ENCODE measurements at places on chromosomes 7 and 10.
A peak's percentile ranks its signal among the peaks of the same experiment; 100 is the strongest.

GRCh38 chr7:8592167-8592566 is 158.8 kb downstream of the NXPH1 start:
- no peak for DNase-seq

DNA sequence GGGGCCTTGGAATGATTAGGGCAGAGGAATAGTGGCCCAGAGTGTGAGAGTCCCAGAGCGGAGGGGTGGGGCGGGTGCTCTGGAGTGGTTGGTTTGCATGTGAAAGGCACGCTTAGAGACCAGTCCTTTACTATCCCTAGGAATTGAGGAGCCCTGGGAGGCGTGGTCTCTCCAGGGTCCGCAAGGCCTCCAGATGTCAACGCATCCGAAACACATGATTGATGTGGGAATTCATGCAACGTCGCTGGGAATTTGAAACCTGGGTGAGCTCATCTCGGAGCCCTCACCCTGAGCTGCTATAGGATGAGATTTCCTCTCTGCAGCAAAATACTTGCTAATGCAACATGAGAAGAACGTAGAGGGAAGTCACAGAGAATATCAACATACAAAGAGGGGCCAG is 51.2 kb downstream of the NPTX2 start:
- DNase-seq = no peak

GRCh38 chr7:1387261-1387660 is 72.0 kb downstream of the MICALL2 start:
- DNase-seq = no peak

DNA sequence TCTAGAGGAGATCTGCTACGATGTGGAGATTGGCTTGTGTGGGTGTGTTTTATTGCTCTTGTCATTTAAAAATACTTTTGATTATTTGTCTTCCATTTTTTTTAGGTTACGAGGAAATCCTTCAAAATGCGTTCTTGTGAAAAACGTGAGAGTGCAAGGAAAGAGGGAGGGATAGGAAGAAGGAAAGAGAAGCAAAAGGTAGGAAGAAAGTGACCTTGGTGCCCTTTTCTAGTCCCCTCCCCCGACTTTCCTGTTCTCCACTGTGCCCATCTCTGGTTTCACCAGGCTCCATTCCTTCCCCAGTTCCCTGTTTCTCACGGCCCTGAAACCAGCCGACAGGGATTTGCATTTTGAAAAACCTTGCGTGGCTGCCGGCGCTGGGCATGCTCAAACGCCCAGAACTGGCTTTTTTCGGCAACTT is 506 bp upstream of the GNAI1 start:
- no peak for DNase-seq

GRCh38 chr10:95415621-95416031 is 124.8 kb upstream of the PDLIM1 start:
- DNase-seq = no peak

- no peak for DNase-seq
Measured at GRCh38 chr10:50992972-50993766, 81.1 kb upstream of the PRKG1 start.

GRCh38 chr10:35696392-35697287 is 54.5 kb upstream of the FZD8 start:
- DNase-seq = no peak

- DNase-seq = peak; percentile 79
Measured at GRCh38 chr7:27210441-27211083, 10.7 kb upstream of the HOXA13 start.

DNA sequence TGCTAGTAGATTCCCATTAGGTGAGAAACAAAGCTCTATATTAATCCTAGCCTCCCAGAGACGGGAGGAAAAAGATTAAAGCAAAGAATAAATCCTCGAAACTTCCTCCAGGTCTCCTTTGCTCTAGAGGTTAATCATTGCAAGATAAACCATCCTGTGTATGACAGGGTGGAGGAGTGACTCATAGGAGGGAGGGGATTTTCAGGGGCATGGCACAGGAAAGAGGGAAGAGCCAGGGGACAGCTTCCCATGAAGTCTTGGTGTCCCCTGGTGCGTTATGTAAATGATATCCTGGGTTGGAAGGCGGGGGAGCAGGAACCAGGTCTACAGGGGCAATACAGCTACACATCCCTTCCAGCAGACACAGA is 780 bp downstream of the CYP3A5 start:
- no peak for DNase-seq

DNA sequence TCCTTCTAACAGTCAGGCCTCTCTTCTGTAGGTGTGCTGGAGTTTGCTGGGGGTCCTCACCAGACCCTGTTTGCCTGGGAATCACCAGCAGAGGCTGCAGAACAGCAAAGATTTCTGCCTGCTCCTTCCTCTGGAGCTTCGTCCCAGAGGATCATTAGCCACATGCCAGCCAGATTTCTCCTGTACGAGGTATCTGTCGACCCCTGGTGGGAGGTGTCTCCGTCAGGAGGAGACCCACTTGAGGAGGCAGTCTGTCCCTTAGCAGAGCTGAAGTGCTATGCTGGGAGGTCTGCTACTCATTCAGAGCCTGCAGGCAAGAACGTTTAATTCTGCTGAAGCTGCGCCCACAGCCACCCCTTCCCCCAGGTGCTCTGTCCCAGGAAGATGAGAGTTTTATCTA is 611.1 kb upstream of the COBL start:
- DNase-seq = no peak

- DNase-seq = no peak
Measured at GRCh38 chr10:14014423-14014822, 316.3 kb downstream of the FRMD4A start.

- no peak for DNase-seq
Measured at GRCh38 chr7:5320802-5321396, 38.2 kb downstream of the SLC29A4 start.

GRCh38 chr7:8143151-8143874 is 118.7 kb downstream of the ICA1 start:
- DNase-seq = no peak

DNA sequence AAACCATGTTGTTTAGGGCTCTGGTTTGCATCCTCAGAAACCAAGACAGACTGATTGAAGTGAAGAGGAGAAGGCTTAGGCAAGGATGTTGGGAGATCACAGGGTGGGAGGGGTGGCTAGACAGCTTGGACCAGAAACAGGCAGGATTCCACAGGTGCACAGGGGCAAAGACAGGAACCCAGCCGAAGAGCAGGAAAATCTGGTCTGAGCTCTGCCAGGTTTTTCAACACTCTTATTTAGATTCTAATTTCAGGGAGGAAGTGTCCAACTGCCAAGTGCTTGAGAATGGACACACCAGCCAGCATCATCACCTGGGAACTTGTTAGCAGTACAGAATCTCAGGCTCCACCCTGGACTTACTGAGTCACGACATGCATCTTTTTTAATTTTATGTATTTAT is 93.8 kb downstream of the MARCHF5 start:
- DNase-seq = no peak

GRCh38 chr10:24501056-24501711 is 222.5 kb downstream of the ARHGAP21 start:
- DNase-seq = no peak

- DNase-seq = no peak
Measured at GRCh38 chr10:22454634-22455033, 109.3 kb downstream of the SPAG6 start.

- DNase-seq = no peak
Measured at GRCh38 chr10:116960066-116960776, 44.8 kb downstream of the SHTN1 start.

DNA sequence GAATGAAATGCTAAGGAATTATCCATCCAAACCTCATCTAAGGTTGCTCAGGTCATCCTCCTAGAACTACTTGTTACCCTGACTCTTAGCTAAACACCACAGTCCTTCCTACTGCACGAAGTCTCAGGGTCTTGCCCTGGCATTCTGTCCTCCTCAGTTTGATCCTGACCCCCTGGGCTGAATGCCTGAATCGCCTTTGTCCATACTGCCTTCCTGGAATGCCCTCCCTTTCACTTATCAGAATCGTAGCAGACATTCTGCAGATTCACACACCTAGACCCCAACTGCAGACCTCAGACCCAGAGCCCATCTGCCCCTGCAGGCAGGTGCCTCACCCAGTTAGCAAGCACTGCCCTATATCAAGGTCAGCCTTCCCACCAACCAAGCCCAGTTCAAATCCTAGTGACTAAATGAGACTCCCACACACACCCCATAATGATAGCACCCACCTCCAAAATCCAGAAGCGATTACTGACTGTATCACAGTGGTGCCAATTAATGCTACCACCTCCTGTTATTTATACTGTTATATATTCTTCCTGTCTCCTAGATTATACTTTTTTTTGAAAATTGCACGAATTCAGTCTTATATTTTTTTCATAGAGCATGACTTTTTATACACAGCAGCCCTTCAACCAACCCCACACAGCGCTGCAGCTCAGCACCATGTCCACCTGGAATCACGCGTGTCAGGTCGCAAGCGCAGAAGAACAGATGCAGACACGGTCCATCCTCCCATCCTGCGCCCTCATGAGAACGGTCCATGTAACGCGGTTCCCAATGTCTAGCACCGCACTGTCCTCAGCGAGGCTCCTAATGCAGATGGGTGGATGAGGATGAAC is 3.7 kb downstream of the PARD3 start:
- DNase-seq = no peak

DNA sequence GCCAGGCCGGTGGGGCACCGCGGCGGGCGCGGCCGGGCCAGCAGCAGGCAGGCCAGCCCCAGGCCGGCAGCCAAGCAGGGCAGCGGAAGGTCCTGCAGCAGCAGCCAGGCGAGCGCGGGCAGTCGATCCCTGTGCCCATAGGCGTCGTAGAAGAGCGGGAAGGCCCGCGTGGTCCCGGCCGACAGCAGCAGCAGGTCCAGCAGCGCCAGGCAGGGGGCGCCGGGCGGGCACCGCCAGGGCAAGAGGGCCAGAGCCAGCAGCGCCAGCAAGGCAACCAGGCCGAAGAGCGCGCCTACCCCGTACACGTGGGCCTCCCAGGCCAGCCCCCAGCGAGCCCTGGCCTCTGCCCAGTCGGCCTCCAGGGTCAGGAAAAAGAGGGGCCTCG is 8.4 kb upstream of the RBM28 start:
- no peak for DNase-seq

DNA sequence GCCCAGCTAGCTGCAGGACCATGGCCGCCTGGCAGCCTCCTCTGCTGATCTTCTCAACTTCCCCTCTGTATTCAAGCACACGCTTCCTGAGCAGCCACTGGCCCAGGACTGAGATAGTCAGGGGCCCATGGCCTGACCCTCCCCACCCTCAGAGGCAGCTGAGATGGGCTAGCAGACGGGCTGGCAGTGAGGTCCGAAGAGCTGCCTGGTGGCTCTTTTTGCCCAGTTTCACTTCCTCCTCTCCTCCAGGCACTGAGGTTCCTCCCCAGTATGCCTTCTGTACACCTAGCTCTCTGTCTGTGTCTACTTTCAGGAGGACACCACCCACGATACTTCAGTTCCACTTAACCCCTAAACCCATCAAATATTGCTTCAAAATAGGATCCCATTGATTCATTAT is 395.6 kb downstream of the TNS3 start:
- DNase-seq = peak; percentile 34

DNA sequence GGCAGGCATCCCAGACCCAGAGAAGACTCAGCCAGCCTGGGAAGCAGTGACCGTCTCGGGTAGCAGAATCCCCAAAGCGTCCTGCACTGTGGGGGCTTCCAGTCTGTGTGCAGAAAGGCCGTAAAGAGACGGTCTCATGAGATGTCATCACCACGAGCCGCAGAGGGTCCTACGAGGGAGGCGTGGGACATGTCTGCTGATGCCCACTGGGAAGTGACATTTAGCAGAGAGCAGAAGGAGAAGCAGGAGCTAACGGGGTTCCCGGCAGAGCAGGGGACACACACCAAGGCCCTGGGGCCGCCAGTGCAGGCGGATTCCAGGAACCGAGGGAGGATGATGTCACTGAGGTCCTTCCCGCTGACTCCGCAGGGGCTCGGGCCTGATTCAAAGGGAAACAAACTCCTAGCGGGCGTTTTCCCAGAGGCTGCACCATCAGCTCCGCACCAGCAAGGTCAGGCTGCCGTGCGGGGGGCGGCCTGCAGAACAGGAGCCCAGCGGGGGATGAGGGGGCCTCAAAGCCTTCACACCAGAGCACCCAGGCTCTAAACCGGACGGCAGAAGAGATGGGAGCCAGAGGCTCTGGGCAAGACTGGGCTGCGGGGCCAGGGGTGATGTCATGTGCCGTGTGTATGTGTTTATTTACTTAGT is 85.4 kb upstream of the PDGFA start:
- DNase-seq = no peak

DNA sequence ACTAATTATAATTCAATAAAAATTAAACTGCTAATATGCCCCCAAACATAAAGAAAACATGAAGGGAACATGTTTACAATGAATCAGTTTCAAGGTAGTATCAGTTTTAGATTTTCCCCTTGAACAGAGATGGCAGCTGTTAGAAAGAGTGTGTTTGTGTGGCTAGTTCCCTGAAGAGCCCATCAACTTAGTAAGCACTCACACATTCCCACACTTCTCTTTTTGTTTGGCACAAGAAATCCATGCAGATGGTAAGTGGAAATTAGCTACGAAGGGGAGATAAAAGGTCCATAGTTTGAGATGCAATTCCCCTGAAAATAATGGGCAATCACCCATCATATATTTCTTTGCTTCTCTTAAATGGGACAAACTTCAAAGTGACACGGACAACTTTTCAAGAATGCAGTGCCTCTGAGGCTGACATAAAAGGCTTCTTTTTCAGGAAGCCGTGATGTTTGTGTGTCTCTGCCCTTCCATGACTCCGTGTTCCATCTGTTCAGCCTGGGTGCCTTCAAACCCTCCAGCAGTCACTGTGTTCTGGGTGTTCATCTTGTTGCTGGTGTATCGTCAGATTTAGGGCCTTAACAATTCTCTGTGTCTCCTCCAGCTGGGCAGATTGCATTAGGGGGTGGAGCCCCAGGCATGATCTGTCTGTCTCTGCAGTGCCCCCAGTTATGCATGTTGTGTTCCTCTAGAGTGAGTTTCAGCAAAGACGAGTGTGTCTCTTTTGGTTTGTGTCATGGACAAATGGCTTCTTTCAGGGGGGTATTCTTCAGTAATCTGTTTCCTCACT is 259.5 kb upstream of the NPY start:
- no peak for DNase-seq

DNA sequence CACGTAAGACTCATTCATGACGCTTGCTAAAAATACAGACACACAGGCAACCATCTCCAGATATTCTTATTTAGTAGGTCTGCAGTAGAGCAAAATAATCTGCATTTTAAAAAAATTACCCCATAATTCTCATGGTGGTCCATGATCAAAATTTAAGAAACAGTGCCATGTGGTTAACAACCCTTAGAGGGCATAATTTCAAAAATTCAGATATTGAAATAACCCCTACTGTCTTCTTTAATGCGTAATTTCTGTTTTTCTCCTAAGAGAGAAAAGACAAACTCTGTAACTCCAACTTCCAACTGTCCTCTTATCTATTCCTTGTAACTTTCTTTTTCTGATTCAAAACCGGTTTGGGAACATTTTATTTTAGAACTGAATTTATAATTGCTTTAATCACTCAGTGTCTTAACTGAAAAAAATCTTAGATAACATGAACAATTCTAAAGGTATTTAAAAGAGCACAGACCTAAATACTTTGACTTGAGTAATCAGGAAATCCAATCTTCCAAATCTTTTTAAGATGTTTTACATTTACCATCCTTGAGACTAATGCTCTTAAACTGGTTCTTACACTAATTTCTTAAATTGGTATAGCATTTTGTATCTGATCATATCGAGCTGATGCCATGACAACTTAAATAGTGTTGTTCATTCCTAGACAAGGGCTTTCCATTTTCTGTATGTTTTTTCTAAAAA is 148.0 kb downstream of the GALNT11 start:
- no peak for DNase-seq

Data from GM13976 (cell line).